T-helper 17 cell (primary cell): ENCODE measurements at places on chromosomes 11 and 22. TPM values are rescaled to one million over a fixed set of nuclear protein-coding genes. Genes with fewer than 3 reads are reported as not detected.

DNA sequence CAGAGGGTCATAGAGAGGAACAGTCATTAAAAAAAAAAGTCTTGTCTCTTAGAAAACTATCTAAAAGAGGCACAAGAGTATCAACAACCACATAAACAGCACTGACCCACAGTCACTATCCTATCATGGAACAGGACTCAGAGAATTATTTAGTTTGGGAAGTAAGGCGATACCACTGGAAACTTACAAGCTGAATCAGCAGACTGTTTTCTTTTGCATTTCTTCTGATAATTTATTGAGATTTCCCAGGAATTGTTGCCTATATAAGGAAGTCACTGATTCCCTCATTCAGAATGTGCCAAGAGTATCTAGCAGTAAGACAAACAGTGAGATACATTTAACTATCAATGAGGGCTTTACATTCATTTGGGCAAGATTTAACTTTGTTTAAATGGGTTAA lies 304.1 kb downstream of the GUCY1A2 start:
- no peak for DNase-seq

GRCh38 chr22:20602609-20603164 lies 95.3 kb downstream of the MED15 start:
- DNase-seq: no peak

DNA sequence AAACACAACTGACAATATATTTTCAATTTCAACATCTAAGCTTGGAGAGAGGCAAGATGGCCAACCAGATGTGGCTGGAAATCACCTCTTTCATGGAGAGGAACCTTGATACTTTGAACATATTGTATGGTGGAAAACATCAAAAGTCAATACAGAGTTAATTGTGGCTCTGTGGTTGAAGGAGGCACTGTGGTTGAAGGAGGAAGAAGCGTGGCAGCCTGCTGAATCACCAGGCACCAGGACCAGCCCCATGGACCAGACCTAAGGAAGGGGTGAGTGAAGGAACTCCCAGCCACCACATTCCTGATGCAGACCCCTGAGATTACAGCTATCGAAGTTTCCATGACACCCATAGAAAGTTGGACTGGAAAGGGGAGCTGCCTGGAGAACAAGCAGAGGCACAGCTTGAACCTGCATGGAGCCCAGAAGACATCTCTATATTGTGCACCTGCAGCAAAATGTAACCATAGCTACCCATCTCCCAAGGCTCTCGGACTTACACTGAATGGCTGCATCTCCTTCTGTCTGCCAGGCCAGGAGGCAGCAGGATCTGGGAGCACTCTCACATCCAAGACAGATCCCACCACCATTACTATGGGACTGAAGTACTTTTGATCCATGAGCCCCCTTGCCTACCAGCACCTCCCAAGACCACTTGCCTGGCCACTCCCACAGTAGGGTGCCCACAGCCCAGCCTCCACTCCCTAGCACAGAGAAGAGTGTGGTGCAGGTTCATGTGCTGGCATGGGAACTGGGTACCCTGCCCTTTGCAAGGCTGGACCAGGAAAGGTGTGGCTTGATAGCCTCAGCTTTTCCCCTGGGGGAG lies 79.8 kb upstream of the SC5D start:
- no peak for DNase-seq

DNA sequence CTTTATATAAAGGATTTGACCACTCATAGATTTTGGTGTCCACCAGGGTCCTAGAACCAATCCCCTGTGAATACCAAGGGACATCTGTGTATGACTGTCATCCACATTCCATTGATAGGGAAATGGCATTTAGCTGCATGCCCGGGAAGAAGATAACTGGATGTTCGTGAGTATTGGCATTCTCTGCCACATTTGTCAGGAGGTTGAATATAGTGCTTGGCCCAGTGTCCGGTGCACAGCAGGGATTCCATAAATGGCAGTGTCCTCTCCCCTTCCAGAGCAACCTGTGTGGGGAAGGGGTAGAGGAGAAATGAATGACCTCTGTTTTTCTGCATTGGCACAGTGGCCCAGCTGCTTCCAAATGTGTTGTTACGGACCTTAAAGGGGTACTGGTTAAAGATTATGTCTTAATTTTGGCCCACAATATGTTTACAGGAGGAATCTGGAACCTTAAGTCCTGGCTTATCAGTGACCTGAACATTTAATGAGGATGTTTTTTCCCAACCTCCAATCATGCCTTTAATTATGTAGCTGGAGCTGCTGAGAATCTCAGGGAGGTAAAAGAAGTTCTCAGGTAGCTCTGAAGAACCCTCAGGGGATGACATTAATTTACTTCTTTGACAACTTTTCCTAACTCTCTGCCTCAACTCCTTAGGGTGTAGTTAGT lies 33.6 kb upstream of the OR4B1 start:
- no peak for DNase-seq

Gene SHANK3
- total RNA-seq: not detected

Gene TRPM5
- 0.07 TPM for total RNA-seq

DNA sequence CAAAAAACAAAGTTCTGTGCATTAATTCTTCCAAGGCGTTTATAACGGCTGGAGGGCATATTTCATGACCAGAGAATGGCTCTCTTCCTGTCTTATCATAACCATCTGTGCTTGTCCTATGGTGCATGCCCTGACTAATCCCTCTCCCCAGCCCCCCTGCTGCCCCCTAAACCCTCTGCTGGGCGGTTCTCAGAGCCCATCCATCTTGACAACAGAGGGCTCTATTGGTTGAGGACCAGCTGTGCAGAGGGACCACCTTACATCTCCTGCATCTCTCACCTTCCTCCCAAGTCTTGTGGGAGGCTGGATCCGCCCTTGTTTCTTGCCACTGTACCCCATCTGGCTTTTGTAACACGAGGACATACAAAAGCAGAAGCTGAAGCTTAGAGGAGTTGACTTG lies 282.1 kb downstream of the MIAT start:
- no peak for DNase-seq

DNA sequence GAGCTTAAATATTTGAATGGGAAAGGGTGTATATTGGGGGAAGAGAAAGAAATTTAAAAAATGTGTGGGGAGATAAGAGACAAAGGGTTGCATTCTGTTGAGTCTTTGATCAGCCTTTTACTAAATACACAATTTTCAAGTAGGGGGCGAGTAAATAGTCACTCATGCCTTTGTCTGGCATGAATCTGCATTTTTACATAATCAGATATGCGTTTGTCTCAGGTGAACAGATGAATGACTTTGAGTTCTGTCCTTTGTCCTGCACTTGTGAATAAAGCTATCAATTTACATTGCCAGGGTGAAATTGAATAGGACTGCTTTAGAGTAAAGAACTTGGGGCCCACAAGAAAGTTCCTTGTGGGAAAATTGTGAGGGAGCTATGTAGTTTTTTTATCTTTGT lies 523.6 kb upstream of the LUZP2 start:
- DNase-seq: no peak

GRCh38 chr11:121376130-121376529 lies 76.0 kb upstream of the SORL1 start:
- no peak for DNase-seq

DNA sequence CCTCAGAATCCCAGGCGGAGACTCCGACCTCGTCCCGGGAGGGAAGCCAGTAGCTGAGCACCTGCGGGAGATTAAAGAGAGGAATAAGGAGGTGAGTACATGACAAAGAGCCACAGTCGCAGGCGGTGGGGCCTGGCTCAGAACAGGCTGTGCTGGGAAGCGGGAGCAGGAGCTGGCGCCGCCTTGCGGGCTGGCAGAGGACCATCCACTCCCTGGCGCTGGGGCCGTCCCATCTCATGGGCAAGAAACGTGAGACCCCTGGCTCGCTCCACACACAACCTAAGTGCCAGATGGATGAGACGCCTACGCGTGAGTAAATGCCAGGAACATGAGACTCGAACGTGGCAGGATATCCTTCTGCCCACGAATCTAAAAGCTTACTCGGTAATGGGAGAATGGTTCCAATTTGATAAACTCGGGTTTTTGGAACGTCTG lies 6.3 kb downstream of the CEND1 start:
- no peak for DNase-seq

Gene FAM89B
- total RNA-seq: 41.2 TPM

GRCh38 chr22:37017356-37017755 lies 1.9 kb downstream of the TST start:
- no peak for DNase-seq

Gene HEPHL1
- not detected for total RNA-seq

- DNase-seq: no peak
Observed at GRCh38 chr11:29734287-29734686, 282.5 kb downstream of the KCNA4 start.

- DNase-seq: no peak
Observed at GRCh38 chr11:117862753-117863152, 13.7 kb downstream of the FXYD6 start.

DNA sequence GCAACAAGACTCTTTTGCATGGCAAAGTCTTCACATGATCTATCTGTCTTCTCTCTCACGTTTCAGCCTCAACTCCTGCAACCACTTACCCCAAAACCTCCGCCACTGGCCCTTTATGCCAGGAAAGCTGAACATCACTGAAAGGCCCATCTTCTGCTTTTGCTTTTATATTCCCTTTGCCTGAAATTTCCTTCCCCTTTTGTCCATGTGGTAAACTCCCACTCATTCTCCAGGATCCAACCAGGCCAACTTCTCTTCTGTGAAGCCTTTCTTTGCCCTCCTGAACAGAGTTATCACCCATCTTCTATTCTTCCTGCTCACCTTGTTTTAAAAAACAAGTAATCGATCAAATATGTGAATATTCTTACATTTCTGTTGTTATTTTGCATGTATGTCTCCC lies 117.8 kb downstream of the WNT11 start:
- no peak for DNase-seq

Gene PATE2
- not detected for total RNA-seq

GRCh38 chr11:12544986-12545775 lies 129.0 kb upstream of the TEAD1 start:
- DNase-seq: no peak

Gene ACAD8
- total RNA-seq: 23.6 TPM
